Activated T-helper 2 cell treated with anti-CD3 and anti-CD28 coated beads, Interferon-gamma antibody, Interleukin-2, Interleukin-4, amounts not matched to agents 10 μg/mL and 5 μg/mL and 100 μg/mL, durations not matched to agents 14 hours and 24 hours and 36 hours (primary cell): ENCODE measurements at places on chromosomes 13 and 19. TPM values are rescaled to one million over a fixed set of nuclear protein-coding genes. Genes with fewer than 3 reads are reported as not detected.

- no peak for DNase-seq
Measured at GRCh38 chr13:106083620-106084350, 451.7 kb downstream of the EFNB2 start.

DNA sequence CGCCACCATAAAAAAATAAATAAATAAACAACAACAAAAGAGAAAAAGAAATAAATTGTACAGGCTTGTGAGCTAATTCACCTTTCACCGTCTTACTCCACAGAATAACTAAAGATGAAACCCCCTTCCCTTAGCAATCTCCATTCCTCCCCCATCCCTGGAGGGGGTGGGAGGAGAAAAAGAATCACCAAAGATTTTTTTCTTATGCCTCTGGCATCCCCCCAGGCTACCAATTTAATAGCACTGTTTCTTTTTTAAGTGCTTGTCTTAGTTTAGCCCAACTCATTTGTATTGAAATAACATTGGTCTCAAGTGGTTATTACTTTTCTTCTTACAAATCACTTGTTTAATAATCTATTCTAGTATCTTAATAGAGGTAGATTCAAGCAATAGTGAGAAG is 23.9 kb upstream of the KLF5 start:
- DNase-seq: no peak

DNA sequence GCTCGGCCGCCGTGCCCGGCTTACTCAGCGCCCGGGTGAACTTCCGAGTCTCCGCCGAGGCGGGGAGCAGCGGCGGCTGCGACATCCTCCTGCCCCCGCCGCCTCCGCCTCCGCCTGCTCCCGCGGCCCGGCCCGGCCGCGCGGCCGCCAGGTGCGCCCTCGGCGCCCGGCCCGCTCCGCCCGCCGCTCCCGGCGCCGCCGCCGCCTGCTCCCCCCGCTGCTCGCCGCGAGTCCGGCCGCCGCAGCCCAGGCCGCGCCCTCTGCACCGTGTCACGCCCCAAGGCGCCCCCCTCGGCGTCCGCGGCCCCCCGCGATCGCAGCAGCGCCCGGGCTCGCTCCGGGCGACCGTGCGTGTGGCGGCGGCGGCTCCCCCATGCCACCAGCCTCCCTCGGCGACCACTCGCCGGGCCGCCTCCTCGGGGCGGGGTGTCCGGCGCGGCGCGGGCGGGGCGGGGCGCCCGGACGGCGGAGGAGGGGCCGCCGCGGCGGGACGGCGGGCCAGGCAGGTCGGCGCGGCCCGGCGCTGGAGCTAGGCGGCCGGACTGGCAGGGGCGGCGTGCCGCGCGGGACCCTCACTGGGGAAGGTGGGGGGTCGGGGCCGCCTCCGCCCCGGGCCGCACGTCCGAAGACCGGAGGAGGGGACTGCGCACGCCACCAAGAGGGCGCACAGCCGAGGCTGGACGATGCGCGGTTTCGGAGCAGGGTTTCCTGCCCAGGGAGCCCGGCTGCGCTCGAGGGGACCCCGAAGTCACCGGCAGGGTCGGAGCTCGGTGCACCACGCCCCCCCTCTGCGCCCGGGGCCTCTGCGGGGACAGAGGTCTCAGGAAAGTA is 108.6 kb upstream of the DOCK9 start:
- peak; percentile 69 for DNase-seq

Gene ZNF99
- not detected in 2 replicates for total RNA-seq

Gene ALG11
- total RNA-seq: 21.5 and 21.9 TPM in 2 replicates

- no peak for DNase-seq
Measured at GRCh38 chr19:5271145-5271544, 69.5 kb downstream of the PTPRS start.

- no peak for DNase-seq
Measured at GRCh38 chr13:96741779-96742178, 252.5 kb downstream of the OXGR1 start.

Gene FUT1
- total RNA-seq: 0.27 and 0.64 TPM in 2 replicates

Gene RNF225
- 0.57 and 0.91 TPM in 2 replicates for total RNA-seq

DNA sequence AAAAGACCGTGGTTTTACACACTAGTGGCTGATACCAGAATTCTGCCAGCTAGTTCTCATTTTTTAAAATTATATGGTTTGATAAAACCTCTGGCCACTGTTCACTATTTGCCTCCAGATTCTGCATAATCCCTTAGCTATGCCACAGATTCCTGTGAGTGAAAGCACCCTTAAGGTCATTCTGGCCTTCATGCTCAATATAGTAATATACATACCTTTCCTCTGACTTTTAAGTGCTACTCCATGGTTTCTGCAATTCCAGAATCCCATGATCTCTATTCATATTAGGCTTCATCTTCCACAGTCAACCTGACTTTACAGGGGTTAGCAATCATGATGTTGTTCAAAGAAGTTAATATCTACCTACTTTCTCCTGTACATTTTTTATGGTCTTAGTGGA is 274.1 kb upstream of the EDNRB start:
- no peak for DNase-seq
